ENCODE measurements at places on chromosomes 5 and 9.
A peak's percentile ranks its signal among the peaks of the same experiment; 100 is the strongest.

- DNase-seq: no peak
These were observed 102.2 kb downstream of the MAP1B start for GRCh38 chr5:72209147-72210115.

- no peak for DNase-seq
These were observed 24.4 kb upstream of the SCAMP1 start for GRCh38 chr5:78335976-78336375.

- peak; percentile 16 for DNase-seq
These were observed 120.2 kb upstream of the GRHPR start for GRCh38 chr9:37302277-37302676.

DNA sequence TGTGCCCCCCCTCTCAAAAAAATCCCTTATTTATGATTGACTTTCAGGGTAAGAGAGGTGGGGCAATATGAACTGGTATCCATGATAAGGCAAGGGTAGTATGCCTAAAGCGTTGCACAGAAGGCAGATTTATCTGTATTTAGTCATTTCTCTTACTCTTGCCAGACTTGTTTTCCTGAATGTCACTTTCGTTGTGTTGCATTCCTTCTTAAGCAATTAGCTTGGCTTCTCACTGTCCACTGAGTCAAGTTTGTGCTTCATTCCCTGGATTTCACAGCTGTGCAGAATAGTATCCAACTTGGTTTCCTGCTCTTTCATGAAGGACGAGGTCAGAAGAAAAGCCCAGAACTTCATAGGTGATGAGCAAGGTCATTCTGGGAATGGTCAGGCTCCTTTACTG is 301.5 kb upstream of the ACTBL2 start:
- DNase-seq: peak; percentile 58

- DNase-seq: no peak
These were observed 389.2 kb upstream of the NUDT12 start for GRCh38 chr5:103951776-103952175.

DNA sequence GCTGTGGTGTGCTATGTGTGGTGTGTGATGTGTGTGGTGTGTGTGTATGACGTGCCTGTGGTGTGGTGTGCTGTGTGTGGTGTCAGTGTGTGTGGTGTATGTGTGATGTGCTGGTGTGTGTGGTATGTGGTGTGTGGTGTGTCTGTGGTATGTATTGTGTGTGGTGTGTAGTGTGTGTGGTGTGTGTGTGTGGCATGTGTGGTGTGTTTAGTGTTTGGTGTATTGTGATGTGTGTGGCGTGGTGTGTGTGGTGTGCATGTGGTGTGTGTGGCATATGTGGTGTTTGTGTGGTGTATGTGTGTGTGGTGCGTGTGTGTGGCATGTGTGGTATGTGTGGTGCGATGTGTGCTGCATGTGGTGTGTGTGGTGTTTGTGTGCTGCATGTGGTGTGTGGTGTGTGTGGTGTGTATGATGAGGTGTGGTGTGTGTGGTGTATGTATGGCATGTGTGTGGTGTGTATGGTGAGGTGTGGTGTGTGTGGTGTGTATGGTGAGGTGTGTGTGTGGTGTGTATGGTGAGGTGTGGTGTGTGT is 18.3 kb upstream of the RNU6ATAC start:
- no peak for DNase-seq

DNA sequence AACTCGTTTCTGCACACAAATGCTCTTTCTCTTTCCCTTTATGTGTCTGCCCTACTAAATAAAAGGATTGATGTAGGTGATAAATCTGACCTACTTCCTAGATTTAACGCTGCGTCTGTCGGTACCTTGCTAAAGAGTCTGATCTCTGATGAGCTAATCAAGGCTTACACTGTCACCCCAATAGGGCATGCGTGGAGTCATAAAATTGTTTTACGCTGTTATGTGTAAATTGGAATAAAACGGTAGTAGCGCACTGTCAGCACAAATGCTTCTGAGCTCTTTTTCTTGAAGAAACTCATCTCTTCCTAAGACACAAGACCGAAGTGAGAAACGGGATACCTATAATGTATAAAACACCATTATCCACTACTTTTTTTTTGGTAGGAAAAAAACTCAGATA is 2106.3 kb upstream of the WWC1 start:
- DNase-seq: no peak

- DNase-seq: no peak
These were observed 262.8 kb downstream of the CDH10 start for GRCh38 chr5:24381861-24382489.

GRCh38 chr5:158637039-158637438 is 462.7 kb downstream of the EBF1 start:
- DNase-seq: no peak

- no peak for DNase-seq
These were observed 159.9 kb downstream of the MAN2A1 start for GRCh38 chr5:109849478-109850088.

GRCh38 chr5:143396353-143396940 is 7.0 kb downstream of the NR3C1 start:
- peak; percentile 21 for DNase-seq

- DNase-seq: no peak
These were observed 9.2 kb downstream of the TNFSF8 start for GRCh38 chr9:114921171-114921570.

DNA sequence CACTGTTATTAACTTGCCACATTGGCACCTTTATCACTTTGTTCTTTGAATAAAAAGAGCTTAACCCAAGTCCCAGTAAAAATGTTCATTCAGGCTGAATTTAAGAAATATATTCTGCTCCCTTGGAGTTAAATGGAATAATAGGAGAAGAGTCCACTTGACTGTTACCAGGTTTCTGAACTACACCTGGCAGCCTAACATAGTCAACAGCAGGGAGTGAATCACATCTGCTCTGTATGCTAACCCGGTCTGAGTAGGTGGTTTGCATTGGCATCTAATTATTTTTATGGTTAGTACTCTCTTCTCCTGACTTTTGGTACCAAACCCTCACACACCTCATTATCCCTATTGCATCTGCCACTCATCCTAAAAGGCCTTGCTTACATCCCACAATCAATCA is 86.7 kb downstream of the STK32A start:
- DNase-seq: no peak

DNA sequence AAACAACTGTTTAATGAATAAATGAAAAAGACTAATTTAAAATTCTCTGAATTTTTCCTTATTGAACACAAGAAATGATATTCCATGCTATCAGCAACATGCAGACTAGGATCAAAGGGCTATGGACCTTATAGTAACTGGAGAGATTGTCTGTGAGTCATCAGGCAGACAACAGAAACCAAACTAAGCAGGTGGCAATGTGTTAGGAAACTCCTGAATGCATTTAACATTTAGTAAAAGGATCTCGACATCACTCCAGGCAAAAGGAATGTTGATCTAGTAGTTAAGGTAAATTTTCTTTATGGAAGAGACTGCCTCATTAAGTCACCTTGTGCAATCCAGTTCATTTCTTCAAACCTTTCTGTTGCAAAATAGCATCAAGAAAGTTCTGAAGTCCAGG is 58.4 kb downstream of the ARL15 start:
- peak; percentile 31 for DNase-seq

DNA sequence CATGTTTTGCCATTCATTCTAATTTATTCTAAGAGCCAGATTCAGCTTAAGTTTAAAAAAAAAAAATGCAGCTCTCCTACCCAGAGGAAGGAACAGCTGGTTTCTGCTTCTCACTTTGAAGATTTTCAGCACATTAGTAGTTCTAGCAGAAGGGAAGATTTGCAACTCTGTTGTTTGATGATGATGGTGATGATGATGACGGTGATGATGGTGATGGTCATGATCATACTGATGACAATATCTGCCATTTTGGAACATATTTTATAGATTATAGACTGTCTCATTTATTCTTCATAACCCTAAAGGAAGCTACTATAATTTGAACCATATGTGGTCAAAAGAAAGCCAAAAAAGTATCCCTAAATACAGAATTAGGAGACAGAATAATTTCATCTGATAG is 7.9 kb upstream of the MED10 start:
- DNase-seq: peak; percentile 1

DNA sequence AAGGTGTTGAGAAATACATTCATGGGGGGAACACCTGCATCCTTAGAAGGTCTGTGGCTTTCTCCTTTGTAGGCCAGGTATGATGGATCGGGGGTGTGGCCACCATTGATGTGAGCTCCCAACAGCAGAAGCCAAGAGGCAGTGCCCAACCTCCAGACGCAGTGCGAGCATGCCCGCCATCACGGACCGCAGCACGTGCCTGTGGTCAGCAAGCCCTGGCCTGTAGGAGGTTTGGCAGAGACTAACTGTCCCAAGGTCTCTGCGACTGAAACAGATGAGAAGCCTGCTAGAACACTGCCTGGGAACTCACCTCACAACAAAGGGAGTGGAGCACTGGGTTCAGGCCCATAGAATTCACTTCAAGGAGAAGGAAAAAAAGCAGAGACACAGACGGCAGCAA is 31.9 kb upstream of the ZNF354A start:
- no peak for DNase-seq

DNA sequence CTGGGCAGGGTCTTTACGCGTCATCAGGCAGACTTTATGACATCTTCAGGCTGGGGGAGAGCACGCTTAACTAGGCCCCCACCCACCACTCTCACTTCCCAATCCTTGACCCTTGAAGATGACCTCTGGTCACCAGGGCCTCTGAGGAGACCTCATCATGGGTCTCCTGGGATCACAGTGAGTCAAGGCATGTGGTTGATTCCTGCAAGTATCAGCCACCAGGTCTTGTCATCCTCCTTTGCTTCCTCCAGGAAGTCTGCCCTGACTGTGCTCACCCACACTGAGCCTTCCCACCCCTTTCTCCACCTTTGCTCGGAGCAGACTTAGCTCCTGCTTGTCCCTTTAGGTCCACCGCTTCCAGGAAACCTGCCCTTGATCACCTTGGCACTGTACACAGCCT is 17.3 kb downstream of the ODF2 start:
- no peak for DNase-seq

DNA sequence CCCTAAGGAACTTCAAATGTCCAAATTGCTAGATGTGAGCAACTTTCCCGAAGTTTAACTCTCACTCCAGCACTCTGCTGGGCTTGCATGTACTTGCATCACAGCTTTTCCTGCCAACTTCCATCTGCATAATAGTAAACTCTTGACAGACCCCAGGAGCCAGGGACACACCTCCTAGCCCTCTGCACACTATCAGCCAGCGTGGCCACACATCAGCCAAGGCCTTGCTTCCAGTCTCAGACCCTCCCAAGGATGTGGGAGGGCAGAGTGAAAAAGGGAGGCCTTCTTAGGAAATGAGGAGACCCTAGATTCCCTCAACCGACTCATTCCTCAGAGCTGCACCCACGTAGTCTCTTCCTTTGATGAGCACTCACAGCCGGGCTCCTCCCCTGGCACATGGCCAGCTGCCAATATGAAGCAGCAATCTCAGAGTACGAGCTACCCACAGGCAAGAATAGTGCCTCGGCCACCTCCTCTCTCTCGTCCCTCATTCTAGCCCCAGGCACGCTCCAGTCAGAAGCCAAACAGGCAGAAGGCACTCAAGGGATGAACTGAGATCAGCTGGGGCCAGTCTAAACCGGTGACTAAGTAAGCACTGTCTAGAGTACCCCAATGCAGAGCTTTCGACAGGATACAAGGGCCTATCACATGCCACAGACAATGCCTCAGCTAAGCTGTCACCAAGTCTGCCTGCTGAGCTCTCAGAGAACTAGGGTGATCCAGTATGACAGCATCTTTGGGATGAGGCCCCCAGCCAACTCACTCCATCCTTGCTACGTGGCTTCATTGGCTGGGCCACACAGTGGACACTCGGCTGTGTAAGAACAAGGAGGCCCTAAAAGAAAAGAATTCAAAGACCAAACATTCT is 2.3 kb downstream of the P4HA2 start:
- DNase-seq: no peak

GRCh38 chr9:123073991-123074422 is 40.5 kb downstream of the GPR21 start:
- DNase-seq: no peak

GRCh38 chr9:32886021-32886420 is 102.7 kb downstream of the TMEM215 start:
- no peak for DNase-seq

DNA sequence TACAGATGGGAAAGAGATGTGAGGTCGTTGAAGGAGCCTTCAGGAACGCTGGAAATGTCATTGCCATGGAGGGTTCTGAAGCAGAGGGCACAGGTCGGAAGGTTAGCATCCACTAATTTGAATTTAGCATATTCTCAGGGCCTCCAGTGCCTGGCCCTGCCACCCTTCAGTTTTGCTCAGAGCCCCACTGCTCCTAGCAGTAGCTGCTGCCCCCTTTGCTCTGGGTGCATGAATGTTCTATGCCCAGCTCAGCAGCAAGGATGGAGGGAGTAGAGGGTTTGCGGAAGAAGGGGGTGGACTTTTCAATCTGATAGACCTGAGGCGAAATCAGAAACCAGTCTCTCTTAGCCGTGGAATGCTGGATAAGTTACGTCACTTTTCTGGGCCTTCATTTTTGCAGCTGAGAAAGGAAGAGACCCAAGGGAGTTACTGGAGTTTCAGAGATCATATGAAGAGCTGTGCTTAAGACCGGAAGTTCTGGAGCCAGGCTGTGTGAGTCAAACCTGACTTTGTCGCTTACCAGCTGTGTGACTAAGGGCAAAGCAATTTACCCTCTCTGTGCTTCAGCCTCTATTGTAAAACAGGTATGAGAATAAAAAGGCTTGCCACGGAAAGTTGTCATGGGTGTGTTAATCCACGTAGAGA is 133.2 kb upstream of the PANK3 start:
- DNase-seq: no peak

GRCh38 chr9:99039505-99040182 is 65.3 kb upstream of the TGFBR1 start:
- no peak for DNase-seq

- DNase-seq: no peak
These were observed 551.9 kb downstream of the PRELID2 start for GRCh38 chr5:145283141-145283810.

Data from OCI-M1 (cell line).